Naive thymus-derived CD4-positive, alpha-beta T cell (primary cell): ENCODE measurements at places on chromosomes 3 and 15.

GRCh38 chr3:143483214-143483613 lies 363.6 kb downstream of the CHST2 start:
- DNase-seq = no peak

- no peak for DNase-seq
These were observed 38.0 kb upstream of the ATP11B start for GRCh38 chr3:182755308-182755707.

DNA sequence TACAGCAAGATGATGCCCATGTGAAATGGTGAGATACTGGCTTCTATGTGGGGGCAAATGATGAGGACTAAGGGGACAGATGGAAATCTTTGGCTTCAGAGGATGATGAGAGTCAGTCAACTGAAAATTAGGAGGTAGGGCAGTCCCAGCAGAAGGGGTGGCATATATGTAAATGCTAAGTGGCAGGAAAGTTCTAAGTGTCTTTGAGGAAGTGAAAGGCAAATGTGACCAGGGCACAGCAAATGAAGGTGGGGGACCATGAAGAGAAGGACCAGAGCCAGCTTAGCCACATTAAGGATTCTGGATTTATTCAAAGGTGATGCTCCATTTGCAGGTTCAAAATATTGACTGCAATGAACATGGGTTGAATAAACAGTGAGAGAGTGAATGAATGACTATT lies 29.2 kb upstream of the LIMD1 start:
- DNase-seq = no peak

- no peak for DNase-seq
These were observed 279.8 kb upstream of the ARRDC4 start for GRCh38 chr15:97680606-97681220.

DNA sequence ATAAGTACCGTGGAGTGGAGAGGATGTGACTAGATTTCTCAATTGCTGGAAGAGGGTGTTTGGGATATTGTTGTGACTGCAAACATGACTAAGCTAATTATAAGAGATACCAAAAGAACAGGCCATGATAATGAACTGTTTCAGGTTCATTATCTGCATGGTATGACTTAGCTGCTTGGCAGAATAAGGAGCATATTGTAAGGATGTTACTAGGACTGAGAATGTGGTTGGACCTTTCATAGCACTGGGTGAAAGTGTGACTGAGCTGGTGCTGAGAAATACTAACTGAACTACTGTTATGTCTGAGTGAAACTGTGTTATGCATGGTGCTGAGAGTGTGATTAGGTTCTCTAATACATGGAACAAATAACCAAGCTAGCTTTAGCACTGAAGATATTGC lies 11.0 kb downstream of the SCN10A start:
- DNase-seq = no peak

DNA sequence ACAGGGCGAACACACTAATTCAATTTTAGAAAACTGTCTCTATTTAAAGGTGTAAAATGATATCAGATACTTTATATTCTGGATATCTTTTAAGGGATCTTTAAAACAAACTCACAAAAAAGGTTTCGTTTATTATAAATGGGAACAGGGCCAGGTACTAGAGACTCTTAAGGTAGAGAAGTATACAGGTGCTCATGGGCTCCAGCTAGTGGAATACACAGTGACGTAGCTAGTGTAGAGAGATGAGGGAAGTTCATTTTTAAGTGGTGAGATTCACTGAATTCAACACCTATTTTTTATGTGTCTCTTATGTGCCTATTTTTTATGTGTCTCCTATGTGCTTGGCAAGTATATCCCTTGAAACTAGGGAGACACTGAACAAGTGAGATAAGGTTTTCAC lies 132.7 kb upstream of the FAM3D start:
- DNase-seq = no peak

DNA sequence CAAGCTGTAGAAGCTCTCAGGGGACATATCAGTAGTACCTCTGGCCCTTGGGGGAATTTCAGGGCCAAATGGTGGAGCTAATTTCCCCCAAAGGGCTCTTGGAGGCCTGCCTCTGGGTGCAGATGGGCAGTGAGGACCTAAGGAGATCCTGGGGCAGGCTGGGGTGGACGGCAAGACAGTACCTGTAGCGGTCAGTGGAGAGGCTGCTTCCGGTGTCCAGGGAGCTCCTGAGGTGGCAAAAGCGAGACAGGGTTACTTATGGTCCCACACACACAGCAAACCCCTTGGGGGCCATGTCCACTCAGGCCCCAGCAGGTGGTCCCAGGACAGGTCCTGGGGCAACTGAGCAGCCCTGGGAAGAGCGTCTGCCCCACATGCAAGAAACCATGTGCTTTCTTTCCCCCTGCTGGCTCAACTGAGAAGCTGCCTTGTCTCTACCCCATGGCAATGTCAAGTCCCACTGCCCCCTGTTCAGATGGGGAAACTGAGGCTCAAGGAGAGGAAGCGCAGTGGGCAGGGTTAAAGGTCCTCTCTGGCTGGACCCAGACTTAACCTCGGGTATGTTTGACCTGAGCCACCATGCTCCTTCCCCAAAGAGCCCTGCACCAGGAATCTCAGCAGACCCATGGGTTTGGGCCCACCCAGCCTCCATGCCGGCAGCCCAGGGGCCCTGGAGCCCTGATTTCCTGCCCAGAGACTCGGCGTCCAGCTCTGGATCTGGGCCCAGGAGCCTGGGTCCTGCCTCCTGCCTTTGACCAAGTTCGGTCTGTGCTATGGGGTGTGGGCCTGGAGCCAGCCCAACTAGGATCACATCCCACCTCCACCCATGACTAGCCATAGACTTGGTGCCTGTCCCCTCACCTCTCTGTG lies 25.7 kb downstream of the IQSEC1 start:
- DNase-seq = no peak

DNA sequence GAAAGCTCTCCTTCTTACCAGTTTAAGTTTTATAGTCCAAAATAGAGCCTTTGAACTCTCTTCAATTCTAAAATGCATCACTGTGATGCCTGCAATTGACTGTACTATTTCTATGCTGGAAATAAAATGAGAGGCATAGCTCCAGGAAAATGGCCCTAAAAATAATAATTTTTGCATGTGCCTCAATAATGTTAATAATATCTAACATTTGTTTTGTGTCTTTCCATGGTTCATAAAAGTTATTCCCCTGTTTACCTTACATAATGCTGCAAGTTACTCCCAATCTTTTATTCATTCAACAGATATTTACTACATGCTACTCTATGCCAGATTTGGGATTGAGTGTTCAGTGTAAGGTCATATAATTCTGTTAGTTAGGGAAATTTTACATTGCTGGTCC lies 574.0 kb downstream of the RBMS3 start:
- DNase-seq = no peak

- peak; percentile 68 for DNase-seq
These were observed at the start of gene MELTF for GRCh38 chr3:197029511-197030167. MELTF (minus strand) TSS chr3:197029817; CDS start chr3:197029702, 115 bp downstream.

DNA sequence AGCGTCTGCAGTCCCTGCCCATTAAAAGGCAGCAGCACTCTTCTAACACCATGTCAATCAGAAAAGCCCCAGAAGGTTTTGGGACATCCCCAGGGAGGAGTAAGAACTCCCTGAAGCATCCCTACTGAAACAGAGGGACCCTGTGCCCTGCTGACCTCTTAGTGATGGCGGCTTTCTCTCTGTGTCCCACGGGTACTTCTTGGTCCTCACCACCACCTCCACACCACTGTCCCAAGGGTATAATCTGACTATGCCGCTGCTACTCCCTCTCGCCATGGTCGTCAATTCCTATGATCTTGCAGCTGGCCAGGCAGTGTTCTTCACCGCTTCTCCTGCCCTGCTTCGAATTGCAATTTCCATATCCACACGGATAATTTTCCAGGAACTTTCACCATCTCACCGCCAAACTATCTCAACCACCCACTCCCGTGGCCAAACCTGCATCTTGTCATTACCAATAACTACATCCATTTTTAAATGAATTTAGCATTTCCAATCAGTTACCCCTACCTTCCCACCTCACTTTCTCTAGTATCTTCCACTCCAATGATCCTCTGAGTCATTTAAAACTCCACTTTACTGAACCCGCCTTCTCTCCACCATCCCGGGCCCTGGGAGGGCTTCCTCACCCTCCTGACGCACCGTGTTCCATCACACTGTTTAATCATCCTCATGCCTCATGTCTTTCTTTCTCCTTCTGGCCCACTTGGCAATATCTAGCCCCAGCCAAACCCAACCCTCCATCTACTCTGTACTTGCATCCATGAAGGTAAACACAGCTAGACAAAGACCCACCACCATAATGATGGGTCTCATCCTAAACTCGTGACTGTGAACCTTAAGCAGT lies 23.7 kb downstream of the PRR23E start:
- DNase-seq = no peak

GRCh38 chr3:58864480-58864879 lies 185.3 kb downstream of the CFAP20DC start:
- no peak for DNase-seq

- DNase-seq = no peak
These were observed 32.5 kb upstream of the TBL1XR1 start for GRCh38 chr3:177229791-177230190.

DNA sequence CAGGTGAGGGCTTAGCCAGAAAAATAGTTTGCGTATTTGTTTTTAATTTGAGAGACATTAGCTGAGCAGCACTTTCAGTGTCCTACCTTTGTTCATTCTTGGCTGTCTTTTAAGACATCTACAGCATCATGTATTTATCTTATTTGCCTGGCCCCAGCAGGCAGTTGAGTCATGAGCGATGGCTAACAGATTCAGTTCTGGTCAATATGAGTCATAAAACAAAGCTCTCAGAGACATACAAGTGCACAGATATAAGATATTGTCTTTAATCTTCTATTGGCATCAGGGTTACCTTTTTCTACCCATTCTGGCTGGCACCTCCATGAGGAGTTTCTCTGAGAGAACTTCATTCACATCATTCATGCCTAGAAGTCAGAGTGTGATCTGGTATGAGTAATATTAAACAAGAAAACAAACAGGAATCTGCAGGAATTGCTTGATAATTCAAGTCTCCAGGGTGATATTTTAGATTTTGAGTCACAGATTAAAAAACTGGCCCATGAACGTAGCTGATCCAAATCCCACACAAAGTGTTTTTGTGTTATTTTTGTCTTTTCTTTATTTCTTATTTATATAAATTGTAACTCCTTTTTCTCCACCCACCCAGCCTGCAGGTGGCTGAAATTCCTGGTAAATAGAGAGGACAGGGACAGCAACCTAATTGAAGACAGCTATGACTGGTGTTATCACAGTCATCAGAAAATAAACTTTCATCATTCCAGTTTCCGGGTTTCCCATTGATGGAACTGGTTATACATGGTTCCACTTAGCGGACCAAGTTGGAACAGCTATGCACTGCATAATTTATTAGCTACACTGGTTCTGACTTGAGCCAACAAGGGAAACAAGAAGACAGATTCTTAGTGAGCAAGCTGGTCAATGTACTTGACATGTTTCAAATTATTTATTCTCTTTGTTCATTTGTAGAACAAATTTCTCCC lies 47.3 kb downstream of the PLSCR2 start:
- no peak for DNase-seq

- no peak for DNase-seq
These were observed 275.6 kb downstream of the BBX start for GRCh38 chr3:107798381-107798780.

- DNase-seq = no peak
These were observed 335.6 kb downstream of the TUSC7 start for GRCh38 chr3:117045143-117045542.

DNA sequence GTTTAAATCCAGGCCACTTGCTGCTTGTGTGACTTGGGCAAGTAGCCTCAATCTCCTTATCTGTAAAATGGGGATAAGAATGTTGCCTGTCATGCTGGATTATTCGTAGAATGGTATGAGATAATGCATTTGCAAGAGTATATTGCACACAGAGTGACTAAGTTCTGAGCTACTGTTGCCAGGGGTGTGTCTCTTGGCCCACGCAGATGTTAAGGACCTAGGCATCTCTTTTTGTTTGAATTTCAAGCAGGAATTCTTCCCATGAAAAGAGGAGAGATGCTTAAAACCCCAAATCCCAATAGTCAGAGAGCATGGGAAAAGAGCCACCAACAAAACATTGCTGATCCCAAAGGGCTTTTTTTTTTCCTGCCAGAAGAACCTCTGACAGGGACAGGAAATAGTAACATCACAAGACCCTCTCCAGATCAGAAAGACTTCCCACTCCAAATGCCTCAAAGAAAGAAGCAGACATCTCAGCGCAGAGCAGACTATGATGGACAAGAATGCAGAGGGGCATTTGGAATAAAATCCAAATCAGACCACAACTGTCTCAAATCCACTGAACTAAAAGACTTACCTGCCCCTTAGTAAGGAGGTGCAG lies 90.5 kb downstream of the MRPL46 start:
- DNase-seq = no peak

DNA sequence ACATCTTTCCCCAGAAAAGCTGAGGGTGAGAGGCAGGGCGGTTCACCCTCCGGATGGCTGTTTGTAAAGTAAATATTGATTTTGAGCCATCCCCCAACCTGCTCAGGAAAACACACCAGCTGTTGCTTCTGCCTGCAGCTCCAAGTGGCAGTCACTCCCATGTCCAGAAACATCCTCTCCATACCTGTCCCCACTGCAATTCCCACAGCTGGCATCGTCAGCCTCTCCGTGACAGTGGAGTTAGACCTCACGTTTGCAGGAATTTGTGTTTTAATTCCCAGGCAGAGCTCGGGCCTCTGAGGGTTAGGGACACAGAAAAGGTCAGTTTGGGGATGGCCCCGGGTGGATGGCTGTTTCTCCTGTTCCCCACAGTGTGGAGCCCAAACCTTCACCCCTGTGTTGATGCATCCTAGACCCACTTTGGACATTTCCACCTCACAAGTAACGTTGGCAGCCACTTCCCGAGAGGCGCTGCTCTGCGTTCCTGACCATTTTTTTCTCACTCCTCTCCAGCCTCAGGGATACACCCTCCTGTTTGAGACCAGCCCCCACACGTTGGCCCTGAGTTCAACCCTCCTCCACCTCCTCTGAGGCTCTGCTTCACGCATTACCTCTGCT lies 11.8 kb upstream of the FAM174B start:
- no peak for DNase-seq

DNA sequence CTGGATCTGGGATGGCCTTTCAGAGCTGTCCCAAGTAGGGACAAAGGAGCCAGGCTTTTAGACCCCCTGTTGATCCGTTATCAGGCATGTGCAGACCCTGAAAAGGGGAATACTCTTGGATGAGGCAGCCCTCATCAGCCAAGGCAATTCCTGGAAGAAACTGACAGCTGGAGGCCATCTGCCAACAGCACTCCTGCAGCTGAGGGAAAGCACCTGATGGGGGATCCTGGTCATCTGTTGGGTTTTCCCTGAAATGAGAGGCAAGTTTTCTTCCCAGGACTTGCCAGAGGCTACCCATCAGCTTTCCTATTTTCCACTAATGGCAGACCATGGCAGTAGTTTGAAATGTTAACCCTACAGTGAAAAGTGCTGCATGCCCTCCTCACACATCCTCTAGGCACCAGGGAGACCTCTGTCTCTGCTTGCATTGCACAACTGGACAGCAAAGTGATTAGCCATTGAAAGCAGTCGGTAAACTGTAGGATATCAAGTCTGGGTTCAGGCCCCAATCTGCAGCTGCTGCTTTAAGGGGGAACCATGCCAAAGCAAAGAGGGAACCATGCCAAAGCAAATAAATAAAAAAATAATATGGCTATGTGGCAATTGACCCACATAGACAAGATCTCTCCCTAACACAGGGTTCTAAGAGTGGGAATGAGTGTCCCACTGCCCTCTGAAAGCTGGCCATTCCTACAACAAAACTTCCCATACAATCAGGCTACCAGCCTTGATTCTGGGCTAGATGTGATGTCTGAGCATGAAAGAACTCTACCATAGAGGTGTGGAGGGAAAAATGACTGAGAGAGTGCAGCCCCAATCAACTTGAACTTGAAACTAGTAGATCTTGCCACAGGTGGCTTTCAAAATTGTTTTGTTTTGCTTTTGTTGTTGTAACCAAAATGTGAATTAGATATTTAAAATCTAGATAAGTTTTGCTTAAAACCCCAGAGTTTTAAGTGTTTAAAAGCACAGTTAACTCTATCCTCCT lies 232.0 kb upstream of the STT3B start:
- DNase-seq = no peak
